Activated CD4-positive, alpha-beta memory T cell treated with anti-CD3 and anti-CD28 coated beads, Interleukin-2, amount 10 ng/mL, durations not matched to agents 7 days and 5 days (primary cell): ENCODE measurements at places on chromosomes 2 and 18.

- no peak for DNase-seq
Observed at GRCh38 chr2:212264187-212264586, 274.4 kb downstream of the ERBB4 start.

DNA sequence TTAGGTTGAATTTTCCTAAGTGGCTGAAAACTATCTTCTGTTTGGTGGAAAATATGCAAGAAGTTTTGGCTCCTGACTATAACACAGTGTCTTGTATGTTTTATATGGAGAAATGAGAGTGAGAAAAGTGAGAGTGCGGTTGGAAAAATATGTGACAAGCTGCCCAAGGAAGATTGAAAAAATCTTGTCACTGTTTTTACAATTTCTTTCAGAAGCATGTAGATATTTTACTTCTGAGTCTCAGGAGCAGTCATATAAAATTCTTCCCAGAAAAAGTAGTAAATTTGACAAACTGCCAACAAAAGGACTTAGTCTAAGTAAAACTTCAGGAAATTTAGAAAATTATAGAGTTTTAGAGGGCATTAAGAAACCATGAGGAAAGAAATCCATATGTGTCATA is 19.4 kb upstream of the RMND5A start:
- DNase-seq, result no peak

GRCh38 chr18:45169610-45170009 is 445.7 kb upstream of the SLC14A2 start:
- DNase-seq, result no peak

DNA sequence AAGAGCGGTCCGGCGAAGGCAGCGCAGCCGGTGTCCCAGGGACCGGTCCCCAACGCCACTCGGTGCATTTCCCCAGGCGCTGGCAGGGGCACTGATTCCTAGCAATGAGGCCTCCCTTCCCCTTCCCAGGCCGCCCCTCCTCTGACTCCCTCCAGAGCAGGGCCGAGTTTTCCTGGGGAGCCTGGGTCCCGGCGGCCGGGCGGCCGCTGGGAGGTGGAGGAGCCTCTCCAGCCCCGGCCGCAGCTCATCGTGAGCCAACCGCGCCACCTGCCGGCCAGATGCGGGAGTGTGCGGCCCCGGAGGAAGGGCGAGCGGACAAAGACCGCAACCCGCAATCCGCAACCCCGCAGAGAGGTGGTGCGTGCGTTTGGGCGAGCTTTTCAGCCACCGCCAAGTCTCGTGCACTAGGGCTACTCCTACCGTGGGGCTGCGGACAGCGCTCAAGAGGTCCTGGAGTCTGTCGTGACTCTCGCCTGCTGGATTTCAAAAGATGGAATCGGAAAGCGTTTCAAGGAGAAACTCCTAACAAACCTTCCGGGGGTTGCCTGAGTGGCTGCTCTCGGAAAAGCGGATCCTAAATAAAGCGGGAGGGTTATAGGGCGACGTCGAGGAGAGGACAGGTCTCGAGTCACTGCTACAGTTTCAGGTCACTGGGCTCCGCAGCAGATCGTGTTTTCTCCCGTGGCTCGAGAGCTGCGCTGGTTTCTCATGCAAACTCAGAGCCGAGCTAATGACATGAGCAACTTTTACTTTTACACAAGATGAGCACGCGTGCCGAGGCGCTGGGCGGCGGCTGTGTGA is 1.5 kb upstream of the EPHA4 start:
- peak; percentile 80 for DNase-seq

GRCh38 chr2:150532879-150533278 is 45.4 kb upstream of the RND3 start:
- no peak for DNase-seq

DNA sequence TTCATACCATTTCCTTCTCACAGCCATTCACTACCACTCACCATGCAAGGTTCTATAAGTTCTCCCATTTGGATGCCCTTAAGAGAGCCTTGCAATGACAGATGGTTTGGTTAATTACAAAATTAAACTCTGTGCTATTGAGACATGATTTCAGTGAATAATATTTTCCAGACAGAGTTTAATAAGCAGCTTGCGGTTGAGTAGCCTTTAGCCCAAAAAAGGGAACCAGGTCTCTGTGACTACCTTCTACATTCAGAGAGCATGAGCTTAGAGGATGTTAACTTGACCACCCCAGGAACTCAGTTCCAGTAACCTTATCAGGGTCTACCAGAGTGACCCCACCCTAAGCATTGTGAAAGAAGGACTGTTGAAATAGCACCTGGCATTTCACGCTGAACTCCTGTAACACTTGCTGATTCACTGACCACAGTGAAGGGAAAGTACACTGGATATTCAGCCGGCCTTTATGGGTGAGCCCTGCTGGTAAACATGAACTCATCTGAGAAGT is 1173.1 kb upstream of the ZEB2 start:
- DNase-seq, result no peak

GRCh38 chr2:46358713-46359112 is 61.5 kb downstream of the EPAS1 start:
- DNase-seq, result no peak

- no peak for DNase-seq
Observed at GRCh38 chr18:2641638-2642037, 13.9 kb upstream of the SMCHD1 start.

GRCh38 chr18:79191956-79192355 is 122.8 kb downstream of the ATP9B start:
- no peak for DNase-seq
